ENCODE measurements at places on chromosomes 13 and 19.
A peak's percentile ranks its signal among the peaks of the same experiment; 100 is the strongest.

GRCh38 chr19:13781547-13781946 lies 7.3 kb downstream of the C19orf53 start:
- no peaks in the 10 kb centered on the region for H3K27me3 ChIP-seq
- peak overlapping the region; percentile 71 for H3K27ac ChIP-seq
- peaks cover 19% of the 10 kb centered on the region for H3K4me1 ChIP-seq
- H3K36me3 ChIP-seq: peaks cover 18% of the 10 kb centered on the region

DNA sequence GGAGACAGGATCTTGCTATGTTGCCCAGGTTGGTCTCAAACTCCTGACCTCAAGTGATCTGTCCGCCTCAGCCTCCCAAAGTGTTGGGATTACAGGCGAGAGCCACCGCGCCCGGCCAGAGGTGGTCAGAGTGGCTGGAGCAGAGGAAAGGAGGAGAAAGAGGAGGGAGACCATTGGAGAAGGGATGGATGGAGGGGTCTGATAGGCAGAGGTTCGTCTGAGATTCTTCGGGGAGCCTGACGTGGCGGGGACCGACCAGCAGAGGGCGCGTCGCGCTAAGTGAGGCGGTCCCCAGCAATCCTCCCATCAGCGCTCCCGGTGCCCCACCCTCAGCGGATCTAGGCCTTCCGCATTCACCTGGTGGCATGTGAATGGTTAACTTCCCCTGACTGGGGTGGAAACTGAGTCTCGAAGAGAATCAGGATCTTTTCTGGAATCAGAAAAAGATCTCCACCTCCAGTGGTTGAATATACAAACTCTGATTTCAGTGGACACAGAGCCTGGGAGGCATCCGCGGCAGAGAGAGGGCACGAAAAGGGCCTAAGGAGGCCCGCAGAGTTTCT lies 8.8 kb downstream of the GTPBP3 start:
- H3K4me3 ChIP-seq: no peak overlapping the region
- no peak overlapping the region for H3K27ac ChIP-seq
- H3K27me3 ChIP-seq: no peaks in the 10 kb centered on the region
- H3K4me1 ChIP-seq: 0 out of 2 replicates have a peak, but pooled peaks cover 6% of the 10 kb centered on the region
- peak; percentile 89 for DNase-seq

GRCh38 chr19:57788114-57788692 lies 18.7 kb downstream of the ZNF586 start:
- DNase-seq: no peak
- H3K27me3 ChIP-seq: no peaks in the 10 kb centered on the region
- no peak overlapping the region for H3K27ac ChIP-seq
- no peak overlapping the region for H3K4me3 ChIP-seq

DNA sequence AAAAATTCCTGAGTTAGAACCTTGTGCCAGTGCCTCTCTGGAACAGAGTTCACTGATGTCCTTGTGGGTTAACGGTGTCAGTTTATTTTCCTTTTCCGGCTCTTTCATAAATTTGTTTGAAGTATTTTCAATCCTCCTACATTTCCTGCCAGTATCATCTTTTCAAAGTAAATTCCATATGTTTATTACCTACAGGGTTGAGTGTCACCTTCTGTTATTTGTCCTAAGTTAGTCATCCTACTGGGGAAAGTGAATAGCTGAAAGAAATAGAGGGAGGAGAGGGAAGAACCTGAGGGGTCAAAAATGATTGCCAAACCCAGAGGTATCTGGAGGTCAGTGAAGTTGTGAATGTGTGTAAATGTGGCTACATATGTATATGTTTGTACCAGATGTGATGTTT lies 181.2 kb downstream of the DNAJC15 start:
- DNase-seq: no peak
- no peak overlapping the region for H3K27ac ChIP-seq
- no peak overlapping the region for H3K4me3 ChIP-seq
- H3K36me3 ChIP-seq: no peaks in the 10 kb centered on the region
- H3K27me3 ChIP-seq: no peaks in the 10 kb centered on the region

GRCh38 chr19:12778017-12778904 lies 2.9 kb upstream of the HOOK2 start:
- no peaks in the 10 kb centered on the region for H3K36me3 ChIP-seq
- peaks cover 29% of the 10 kb centered on the region for H3K4me1 ChIP-seq
- H3K4me3 ChIP-seq: peak overlapping the region; percentile 52

DNA sequence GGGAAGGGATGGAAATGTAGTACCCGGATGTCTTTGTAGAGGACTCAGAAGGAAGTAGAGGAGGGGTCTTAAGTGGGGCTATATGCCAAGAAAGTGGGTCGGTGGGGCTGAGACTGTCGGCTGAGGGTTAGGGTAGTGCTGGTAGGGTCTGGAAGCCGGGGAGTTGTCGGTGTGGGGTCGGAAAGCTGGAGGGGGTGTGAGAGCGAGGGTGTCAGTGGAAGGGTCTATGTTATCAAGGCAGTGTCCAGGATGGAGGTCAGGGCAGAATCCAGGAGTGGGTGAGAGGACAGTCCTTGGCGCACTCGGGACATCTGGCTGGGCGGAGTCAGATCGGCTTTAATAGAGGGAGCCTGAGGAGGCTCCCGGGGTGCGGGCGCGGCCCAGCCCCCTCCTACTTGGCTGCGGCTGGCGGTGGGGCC lies 1.7 kb downstream of the HSPB6 start:
- no peak overlapping the region for H3K4me3 ChIP-seq
- H3K36me3 ChIP-seq: peaks cover 7% of the 10 kb centered on the region
- peaks cover 7% of the 10 kb centered on the region for H3K4me1 ChIP-seq
- H3K27ac ChIP-seq: no peak overlapping the region
- DNase-seq: no peak

DNA sequence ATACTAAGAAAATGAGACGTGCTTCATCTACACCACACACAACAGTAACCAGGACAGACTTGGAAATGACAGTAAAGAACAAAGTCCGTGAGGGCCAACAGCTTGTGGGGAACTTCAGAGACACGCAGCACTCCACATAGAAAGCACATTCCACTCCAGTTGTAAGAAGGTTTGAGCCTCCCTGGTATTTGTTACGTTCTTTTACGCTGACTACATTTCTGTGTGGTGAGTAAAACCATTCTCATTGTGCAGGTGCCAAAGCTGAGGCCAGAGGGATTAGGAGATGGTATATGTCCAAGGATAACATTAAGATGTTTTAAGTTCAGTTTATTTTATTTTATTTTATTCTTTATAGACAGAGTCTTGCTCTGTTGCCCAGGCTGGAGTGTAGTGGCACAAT lies 1189.9 kb downstream of the UQCRFS1 start:
- H3K4me1 ChIP-seq: no peaks in the 10 kb centered on the region
- peaks cover 13% of the 10 kb centered on the region for H3K27me3 ChIP-seq
- no peak for DNase-seq
- no peaks in the 10 kb centered on the region for H3K36me3 ChIP-seq
- no peak overlapping the region for H3K27ac ChIP-seq

DNA sequence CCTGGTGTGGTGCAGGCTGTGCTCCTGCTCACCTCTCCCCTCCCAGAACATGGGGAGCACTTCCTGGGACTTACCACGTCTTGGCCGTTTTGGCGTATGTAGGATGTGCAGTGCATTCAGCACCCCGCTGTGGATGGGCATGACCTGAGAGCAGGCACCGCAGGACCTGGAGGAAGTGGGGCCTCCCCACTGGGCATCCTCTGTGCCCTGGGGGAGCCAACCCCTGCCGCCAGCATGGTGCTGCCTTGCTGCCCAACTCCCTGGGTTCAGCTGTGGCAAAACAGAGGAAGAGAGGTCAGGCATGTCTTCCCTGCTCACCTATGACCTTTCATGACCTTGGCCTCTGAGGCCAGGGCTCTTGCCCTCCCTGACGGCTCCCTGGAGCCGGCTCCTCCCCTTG lies 103.5 kb downstream of the RAB20 start:
- H3K36me3 ChIP-seq: peaks cover 18% of the 10 kb centered on the region
- H3K4me1 ChIP-seq: peaks cover 5% of the 10 kb centered on the region
- no peak overlapping the region for H3K27ac ChIP-seq
- H3K4me3 ChIP-seq: no peak overlapping the region

- H3K4me1 ChIP-seq: no peaks in the 10 kb centered on the region
- no peak overlapping the region for H3K27ac ChIP-seq
- no peaks in the 10 kb centered on the region for H3K36me3 ChIP-seq
- H3K27me3 ChIP-seq: no peaks in the 10 kb centered on the region
These were observed 78.7 kb downstream of the SHISA2 start for GRCh38 chr13:25973085-25973484.

DNA sequence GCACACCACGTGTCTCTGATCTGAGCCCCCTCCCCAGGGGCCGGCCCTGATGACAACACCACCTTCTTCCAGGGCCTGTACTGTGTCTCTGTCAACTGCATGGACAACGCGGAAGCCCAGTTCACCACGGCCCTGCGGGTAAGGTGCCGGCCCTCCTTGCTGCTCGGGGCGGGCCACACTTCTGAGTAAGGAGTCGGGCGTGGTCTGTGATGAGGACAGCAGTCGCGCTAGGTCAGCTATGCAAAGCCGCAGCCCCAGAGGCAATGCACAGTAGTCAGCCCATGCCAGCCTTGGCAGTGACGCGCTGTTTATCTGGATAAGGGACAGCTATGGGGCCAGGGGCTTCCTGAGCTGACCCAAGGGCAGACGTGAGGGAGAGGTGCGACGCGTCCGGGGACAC lies 24.6 kb downstream of the MAU2 start:
- no peaks in the 10 kb centered on the region for H3K27me3 ChIP-seq
- no peak for DNase-seq
- H3K36me3 ChIP-seq: peaks cover 77% of the 10 kb centered on the region
- H3K4me1 ChIP-seq: no peaks in the 10 kb centered on the region

- no peaks in the 10 kb centered on the region for H3K36me3 ChIP-seq
- H3K4me3 ChIP-seq: no peak overlapping the region
- no peaks in the 10 kb centered on the region for H3K27me3 ChIP-seq
- no peak for DNase-seq
- no peaks in the 10 kb centered on the region for H3K4me1 ChIP-seq
- no peak overlapping the region for H3K27ac ChIP-seq
These were observed 45.5 kb downstream of the IER2 start for GRCh38 chr19:13195678-13196077.

DNA sequence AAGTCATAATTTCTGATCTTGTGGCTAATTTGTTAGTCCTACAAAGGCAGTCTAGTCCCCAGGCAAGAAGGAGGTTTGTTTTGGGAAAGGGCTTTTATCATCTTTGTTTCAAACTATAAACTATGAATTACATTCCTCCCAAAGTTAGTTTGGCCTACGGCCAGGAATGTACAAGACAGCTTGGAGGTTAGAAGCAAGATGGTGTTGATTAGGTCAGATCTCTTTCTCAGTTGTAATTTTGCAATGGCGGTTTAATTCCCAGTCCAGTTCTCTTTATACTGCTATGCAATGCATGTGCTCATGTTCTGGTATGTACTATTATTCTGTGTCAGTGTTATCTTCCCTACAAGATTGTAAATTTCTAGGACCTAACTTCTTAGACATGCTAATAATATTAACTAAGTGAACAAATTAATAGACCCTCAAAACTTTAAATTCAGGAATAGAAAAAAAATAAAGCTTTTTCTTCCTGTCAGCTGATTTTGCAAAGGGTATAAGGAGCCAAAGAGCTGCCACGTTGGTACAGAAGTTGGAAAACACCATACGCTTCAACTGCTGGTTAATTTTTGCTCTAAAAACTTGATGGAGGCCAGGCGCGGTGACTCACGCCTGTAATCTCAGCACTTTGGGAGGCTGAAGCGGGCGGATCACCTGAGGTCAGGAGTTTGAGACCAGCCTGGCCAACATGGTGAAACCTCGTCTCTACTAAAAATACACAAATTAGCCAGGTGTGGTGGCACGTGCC lies 1.3 kb upstream of the DNAJC15 start:
- H3K36me3 ChIP-seq: peaks cover under 1% of the 10 kb centered on the region
- DNase-seq: no peak
- no peak overlapping the region for H3K4me3 ChIP-seq
- no peak overlapping the region for H3K27ac ChIP-seq
- H3K27me3 ChIP-seq: no peaks in the 10 kb centered on the region

DNA sequence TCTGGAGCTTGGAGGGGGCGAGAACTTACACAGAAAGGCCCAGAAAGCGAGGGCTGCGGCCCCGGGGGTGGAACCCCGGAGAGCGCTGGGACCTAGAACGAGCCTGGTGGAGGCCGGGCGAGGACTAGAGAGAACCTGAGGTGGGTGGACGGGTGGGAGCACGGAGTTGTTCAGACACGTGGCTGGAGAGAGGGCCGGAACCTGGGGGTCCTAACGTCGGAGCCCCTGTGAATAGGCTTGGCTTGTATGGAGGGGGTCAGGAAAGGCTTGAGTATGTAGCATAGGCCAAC lies 383 bp downstream of the ZNF581 start:
- peaks cover 47% of the 10 kb centered on the region for H3K4me1 ChIP-seq
- no peaks in the 10 kb centered on the region for H3K27me3 ChIP-seq
- peak overlapping the region; percentile 85 for H3K27ac ChIP-seq
- H3K36me3 ChIP-seq: peaks cover 3% of the 10 kb centered on the region

DNA sequence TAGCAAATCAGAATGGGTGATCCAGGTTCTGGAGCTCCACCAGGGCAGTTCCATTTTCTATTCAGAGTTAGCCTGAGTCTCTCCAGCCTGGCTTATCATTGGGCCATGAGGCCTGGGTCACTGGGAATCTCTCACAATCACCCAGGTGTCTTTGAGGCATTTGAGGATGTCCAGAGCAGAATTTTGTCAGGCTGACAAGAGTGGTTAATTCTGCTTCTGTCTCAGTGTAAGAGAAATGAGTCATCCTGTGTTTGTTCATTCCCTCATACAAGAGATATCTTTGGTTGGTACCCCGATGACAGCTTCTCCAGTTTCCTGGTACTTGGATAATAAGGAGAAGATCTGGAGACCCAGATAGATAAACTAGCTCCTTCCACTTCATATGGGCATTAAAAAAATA lies 10.4 kb downstream of the ZNF93 start:
- H3K27ac ChIP-seq: no peak overlapping the region
- no peaks in the 10 kb centered on the region for H3K27me3 ChIP-seq
- no peaks in the 10 kb centered on the region for H3K4me1 ChIP-seq
- H3K36me3 ChIP-seq: peaks cover 31% of the 10 kb centered on the region

GRCh38 chr19:5211217-5211822 lies 129.3 kb downstream of the PTPRS start:
- peaks cover 74% of the 10 kb centered on the region for H3K36me3 ChIP-seq
- H3K4me3 ChIP-seq: no peak overlapping the region
- H3K4me1 ChIP-seq: no peaks in the 10 kb centered on the region
- no peaks in the 10 kb centered on the region for H3K27me3 ChIP-seq

GRCh38 chr13:113040597-113041292 lies 64.8 kb upstream of the F7 start:
- H3K4me1 ChIP-seq: no peaks in the 10 kb centered on the region
- no peaks in the 10 kb centered on the region for H3K27me3 ChIP-seq
- no peak overlapping the region for H3K4me3 ChIP-seq
- H3K36me3 ChIP-seq: no peaks in the 10 kb centered on the region
- no peak overlapping the region for H3K27ac ChIP-seq

GRCh38 chr19:17881701-17882100 lies 10.0 kb downstream of the SLC5A5 start:
- peak; percentile 31 for DNase-seq
- H3K4me3 ChIP-seq: no peak overlapping the region
- no peaks in the 10 kb centered on the region for H3K36me3 ChIP-seq
- H3K4me1 ChIP-seq: no peaks in the 10 kb centered on the region
- H3K27ac ChIP-seq: no peak overlapping the region
